ENCODE measurements at places on chromosomes 5 and 9. TPM values are rescaled to one million over a fixed set of nuclear protein-coding genes. Genes with fewer than 3 reads are reported as not detected.

GRCh38 chr9:88378317-88378716 lies 9.9 kb upstream of the SPIN1 start:
- no peak for DNase-seq

DNA sequence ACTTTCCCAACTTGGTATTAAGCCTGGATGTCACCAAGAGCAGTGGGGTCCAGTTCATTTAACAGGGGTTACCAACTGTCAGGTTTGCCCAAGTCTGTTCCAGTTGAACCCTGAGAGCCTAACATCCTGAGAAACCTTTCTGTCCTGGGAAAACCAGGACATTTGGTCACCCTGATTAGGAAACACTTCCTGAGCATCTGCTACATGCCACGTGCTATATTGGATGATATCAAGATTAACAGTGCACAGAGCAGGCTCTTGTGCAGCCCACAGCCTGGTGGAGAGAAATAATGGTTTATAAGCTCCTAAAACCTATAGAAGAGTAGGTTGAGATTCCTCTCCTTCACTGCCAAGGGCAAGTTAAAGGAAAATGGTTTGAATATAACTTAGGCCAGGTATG lies 102.9 kb upstream of the RAD23B start:
- DNase-seq, result no peak

- DNase-seq, result peak; percentile 61
These were observed 261.0 kb downstream of the SEMA5A start for GRCh38 chr5:9284781-9285307.

DNA sequence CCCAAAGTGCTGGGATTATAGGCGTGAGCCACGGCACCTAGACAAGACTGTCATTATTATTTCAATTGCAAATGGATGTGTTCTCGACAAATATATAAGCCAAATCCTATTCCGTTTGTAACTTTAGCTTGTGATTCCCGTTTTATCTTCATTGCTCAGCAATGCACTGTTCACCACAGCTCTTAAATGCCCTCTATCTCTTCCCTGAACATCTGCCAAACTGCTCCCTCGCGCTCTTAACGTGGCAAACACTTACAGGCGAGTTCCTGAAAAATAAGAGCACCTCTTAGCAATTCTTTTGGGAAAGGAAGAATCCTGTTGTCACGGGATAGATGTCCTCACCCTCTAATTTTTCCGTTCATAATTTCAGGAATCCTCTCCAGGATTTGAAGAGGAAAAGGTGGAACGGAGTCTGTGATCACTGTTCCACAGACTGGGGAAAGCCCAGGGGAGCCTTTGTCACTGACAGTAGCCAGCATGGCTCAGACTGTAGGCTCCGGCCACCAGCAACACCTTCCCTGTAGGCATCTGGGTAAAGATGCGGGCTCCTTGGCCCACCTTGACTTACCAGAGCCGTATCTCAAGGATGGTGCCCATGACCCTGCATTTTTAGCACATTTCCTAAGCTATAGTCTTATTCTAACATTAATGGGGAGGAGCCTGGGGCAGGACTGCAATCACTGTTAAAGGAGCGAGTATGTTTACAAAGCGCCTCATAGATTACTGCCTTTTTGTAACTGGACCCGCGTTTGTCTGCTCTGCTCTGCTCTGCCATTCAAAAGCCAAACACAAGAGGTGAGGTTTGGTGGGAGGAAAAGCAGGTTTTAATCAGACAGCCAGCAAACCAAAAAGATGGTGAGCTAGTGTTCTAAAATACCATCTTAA lies 20.2 kb upstream of the GNPDA1 start:
- no peak for DNase-seq

Gene RASGRF2
- 5.0 TPM for total RNA-seq

Gene SH3TC2
- 12.4 TPM for total RNA-seq

Gene FOXD4
- 0.19 TPM for total RNA-seq

Gene NR3C1
- total RNA-seq, result 47.2 TPM

GRCh38 chr5:149094996-149095395 lies 32.1 kb upstream of the SH3TC2 start:
- no peak for DNase-seq

DNA sequence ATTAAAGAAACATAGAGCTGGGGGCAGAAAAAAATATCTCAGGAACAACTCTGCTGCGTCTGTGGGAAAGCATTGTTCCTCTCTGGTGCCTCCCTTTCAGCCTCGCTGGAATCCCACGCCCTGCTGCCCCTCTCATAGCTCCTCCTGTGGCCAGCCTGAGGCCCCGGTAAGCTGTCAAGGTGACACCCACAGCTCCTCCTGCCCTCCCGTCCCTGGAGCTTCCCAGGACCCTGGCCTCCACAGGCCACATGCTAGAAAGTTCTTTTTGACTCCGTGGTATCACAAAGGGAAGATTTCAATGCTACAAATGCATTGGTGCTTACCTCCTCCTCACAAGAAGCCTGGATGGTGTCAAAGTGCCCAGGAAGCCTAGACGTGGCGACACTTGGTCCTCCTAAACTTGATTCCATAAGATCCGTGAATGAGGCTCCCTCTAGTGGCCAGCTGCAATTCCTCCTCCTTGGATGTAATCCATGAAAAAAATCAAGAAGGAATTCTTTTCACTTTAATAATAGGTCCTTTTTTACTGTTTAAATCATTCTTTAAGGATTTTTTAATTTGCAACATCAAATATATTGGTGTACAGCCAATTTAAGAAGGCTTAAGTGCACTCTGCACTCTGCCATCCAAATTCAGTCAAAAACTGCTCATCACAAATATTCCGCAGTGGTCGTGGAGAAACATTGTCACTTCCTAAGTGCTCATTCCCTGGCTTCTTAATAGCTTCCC lies 104.9 kb downstream of the CFAP90 start:
- DNase-seq, result peak; percentile 83

GRCh38 chr5:132281856-132282614 lies 12.2 kb upstream of the SLC22A4 start:
- DNase-seq, result no peak

DNA sequence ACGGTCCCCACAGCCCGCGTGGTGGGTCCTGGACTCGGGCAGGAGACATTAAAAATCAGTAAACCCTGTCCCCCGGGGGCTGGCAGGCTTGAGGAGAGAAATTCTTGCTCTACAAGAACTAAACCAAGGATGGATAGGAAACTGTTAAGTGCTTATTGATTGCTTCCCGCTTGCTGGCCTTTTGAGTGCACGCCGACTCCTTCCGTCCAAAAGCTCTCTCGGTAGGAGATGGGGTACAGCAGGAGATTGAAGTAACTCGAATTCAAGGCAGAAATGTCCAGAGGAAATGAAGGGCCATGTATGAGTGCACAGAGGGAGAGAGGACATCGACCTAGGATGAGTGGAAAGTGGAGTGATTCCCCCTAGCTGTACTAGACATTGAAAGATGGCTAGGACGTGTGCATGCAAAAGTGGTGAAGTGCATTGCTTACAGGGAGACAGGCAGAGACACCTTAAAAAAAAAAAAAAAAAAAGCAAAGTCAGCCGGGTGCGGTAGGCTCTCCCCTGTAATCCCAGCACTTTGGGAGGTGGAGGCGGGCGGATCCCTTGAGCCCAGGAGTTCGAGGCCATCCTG lies 923 bp downstream of the RECK start:
- DNase-seq, result no peak

GRCh38 chr5:12661617-12662370 lies 757.5 kb upstream of the CTNND2 start:
- no peak for DNase-seq
